ENCODE measurements at places on chromosomes 3 and 15. TPM values are rescaled to one million over a fixed set of nuclear protein-coding genes. Genes with fewer than 3 reads are reported as not detected.

Gene CPEB1
- 2.4 TPM for polyA plus RNA-seq

Gene TGM5
- polyA plus RNA-seq, result 0.02 TPM

Gene FBXL22
- polyA plus RNA-seq, result 19.5 TPM

DNA sequence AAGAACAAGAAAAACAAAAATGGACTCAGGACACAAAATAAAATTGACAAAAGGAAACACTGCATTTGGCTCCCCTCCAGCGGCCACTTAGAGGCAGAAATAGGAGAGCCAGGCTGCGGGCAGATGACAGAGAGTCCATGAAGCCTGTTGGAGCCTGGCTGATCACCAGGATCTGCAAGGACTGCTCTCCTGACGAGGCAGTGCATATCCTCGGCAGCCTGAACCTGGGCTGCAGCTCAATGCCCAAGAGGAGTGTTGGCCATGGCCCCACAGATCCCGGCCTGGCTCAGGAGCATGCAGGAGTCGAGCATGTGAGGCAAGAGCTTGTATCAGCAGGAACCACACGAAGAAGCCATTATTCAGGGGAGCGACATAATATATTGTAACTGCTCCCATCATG, 199.8 kb downstream of the STT3B start:
- peak; percentile 64 for DNase-seq

GRCh38 chr15:66095871-66096687, 157.5 kb downstream of the MEGF11 start:
- no peak for DNase-seq

DNA sequence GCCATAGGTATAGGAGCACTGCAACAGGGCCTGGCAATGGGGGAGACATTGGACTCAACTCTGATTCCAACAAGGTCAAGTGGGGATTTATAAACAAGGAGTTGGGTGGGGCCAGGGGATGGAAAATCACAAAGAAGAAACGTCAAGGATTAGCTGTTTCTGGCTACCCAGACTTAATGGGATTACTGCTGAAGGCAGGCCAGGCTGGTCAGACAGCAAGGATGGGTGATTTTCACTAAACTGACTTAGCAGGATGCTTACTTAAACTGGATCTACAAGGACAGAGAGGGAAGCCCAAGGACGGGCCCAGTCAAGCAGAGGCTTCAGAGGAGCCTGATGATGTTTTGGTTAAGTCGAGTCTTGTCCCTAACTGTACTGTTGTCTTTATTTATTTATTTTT, 76.2 kb downstream of the USP13 start:
- no peak for DNase-seq

DNA sequence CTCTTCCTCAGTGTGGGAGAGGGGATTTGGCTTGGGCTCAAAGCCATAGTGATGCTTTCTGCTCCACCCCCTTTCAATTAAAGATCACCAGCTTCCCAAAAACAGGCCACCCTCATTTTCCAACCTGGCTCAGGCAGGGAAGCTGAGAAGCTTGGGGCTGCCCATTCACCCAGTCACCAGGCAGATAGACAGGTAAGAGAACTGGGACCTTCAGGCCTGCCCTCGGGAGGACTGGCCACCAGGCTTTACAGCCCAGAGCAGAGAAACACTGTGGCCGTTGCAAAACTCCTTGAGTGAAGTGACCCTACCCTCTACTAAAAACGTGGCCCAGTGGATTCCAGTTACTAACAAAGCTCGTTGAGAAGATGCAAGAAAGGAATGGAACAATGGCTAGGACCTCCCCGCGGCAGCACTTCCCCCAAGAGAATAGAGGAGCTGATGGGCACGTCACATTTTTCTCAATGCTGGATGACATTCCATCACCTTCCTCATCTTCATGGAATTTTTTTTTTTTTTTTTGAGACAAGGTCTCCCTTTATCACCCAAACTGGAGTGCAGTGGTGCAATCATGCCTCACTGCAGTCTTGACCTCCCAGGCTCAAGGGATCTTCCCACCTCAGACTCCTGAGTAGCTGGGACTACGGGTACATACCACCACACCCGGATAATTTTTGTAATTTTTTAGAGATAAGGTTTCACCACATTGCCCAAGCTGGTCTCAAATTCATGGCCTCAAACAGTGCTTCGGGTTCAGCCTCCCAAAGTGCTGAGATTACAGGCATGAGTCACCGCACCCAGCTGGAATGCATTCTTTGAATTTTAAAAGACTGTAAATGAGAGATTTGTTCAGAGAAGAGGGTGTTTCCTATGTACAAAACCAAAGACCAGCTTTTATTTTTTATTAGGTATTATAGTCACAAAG, 37.9 kb downstream of the LIPC start:
- peak; percentile 64 for DNase-seq

GRCh38 chr3:73332558-73332957, 271.1 kb downstream of the EBLN2 start:
- DNase-seq, result no peak

DNA sequence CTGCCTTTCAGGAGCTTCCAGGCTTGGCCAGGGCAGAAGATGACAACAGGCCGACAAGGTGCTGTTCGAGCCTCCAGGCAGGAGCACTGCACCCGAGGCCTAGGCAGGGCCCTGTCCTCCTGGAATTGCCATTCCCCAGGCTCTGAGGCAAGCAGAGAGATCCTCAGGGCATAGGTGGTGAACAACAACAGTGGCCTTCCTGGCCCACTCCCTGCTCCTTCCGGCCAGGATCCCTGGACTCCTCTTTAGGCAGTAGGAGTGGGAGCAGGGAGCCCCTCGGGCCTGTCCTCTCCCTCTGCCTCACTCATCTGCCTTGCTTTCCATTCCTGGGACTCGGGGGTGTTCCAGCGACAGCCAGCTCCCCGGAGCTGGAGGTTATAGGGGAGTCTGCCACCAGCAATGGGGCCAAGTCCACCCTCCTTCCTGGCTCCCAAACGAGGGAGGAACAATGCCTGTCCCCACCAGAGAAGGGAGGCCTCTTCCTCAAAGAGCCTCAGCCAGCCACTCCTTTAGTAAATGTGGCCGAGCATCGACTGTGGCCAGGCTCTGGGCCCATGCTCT, 135.0 kb downstream of the NUP210 start:
- DNase-seq, result no peak

GRCh38 chr15:74011610-74012009, 17.1 kb downstream of the PML start:
- DNase-seq, result peak; percentile 81

Measured in right cardiac atrium (tissue), 5 donors.